ENCODE measurements at places on chromosomes 11 and 22.

DNA sequence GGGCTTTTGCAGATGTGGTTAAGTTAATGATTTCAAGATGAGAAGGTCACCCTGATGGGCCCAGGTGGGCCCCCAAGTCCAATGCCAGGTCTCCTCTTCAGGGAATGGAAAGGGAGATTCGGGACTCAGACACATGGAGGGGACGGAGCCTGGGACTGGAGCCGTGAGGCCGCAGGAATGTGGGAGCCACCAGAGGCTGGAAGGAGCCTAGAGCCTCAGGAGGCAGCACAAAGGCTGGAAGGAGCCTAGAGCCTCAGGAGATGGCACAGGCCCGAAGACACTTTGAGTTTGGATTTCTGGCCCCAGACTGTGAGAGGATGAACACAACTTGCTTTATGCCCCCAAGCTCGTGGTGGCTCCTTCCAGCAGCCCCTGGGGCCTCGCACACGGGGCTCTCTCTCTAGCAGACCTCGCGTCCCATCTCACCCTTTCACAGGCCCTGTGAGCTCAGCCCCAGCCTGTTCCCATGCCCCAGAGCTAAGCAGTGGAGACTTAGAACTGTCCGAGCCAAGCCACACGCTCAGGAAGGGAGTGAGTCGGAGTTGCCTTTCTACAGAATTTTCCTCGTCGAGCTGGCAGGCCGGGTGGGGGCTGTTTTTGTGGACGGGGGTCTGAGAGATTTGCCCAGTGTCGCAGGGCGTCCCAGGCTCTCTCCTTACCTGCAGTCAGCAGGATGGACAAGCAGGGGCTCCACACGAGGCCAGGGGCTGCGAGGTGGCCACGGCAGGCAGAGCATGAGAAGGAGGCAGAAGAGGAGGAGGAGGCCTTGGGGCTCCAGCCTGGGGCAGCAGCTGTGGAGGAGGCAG lies 937.6 kb downstream of the BRD1 start:
- no peak overlapping the region for H3K27ac ChIP-seq
- no peaks in the 10 kb centered on the region for H3K4me1 ChIP-seq
- H3K36me3 ChIP-seq = no peaks in the 10 kb centered on the region
- no peak for DNase-seq

GRCh38 chr11:66330931-66331330 lies 5.3 kb downstream of the RIN1 start:
- H3K27me3 ChIP-seq = peaks cover 55% of the 10 kb centered on the region
- no peak for DNase-seq
- no peaks in the 10 kb centered on the region for H3K4me1 ChIP-seq
- H3K4me3 ChIP-seq = no peak overlapping the region
- no peak overlapping the region for H3K27ac ChIP-seq

- H3K27ac ChIP-seq = no peak overlapping the region
- no peaks in the 10 kb centered on the region for H3K36me3 ChIP-seq
- no peak for DNase-seq
- H3K4me3 ChIP-seq = no peak overlapping the region
- H3K27me3 ChIP-seq = no peaks in the 10 kb centered on the region
These were observed 24.2 kb downstream of the NECTIN1 start for GRCh38 chr11:119704849-119705248.

DNA sequence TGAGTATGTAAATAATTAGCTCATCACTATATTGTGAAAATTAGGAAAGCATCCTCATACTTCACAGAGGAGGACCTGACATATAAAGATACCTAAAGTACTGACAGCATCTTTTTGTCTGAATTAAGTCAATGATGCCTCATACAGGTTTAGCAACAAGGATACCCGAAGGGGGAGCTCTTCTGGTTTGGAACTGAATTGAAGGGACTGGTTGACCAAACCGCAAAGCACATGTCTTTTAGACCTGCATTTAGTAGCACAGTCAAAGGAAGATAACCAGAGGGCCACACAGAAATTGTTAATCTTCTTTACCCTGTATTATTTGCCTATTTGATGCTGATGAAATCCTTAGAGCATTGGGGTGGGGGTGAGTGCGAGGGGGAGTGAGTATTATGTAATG lies 12.9 kb upstream of the WT1 start:
- no peak overlapping the region for H3K4me3 ChIP-seq
- no peaks in the 10 kb centered on the region for H3K4me1 ChIP-seq
- no peak overlapping the region for H3K27ac ChIP-seq
- H3K36me3 ChIP-seq = no peaks in the 10 kb centered on the region

DNA sequence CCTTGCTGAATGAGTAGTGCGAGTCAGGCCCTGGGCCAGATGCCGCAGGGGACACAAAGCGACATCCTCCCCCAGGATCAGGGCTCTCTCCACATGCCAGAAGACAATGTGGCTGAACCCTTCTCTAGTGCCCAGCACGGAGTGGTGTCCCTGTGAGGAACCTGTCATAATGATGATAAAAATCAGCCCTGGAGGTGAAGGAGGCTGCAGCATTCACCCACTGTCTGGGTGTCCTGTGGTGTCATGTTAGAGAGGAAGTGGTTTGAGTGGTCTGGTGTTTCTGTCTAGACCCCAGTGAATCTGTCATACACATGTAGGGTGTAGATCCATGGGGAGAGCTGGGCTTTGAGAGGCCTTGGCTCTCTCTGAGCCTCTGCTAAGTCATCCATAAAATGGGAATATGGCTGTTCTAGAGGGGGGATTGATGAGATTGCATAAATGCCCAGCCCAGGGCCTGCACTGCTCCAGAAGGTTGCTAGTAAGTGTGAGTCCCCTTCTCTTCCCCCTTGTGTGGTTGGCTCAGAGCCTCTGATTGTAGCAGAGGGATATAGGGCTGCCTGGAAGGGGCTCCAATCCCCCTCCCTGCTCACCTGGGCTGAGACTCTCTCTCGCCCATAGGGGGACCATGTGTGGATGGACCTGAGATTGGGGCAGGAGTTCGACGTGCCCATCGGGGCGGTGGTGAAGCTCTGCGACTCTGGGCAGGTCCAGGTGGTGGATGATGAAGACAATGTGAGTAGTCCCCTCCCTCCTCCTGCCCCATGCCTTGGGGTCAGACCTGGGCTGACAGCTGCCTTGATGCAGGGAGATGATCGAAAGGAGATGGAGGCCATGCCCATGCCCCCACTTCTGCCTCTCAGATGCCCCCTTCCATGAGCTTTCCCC lies 14.3 kb downstream of the MYO7A start:
- H3K36me3 ChIP-seq = no peaks in the 10 kb centered on the region
- H3K27me3 ChIP-seq = no peaks in the 10 kb centered on the region
- no peak for DNase-seq
- H3K4me1 ChIP-seq = no peaks in the 10 kb centered on the region

DNA sequence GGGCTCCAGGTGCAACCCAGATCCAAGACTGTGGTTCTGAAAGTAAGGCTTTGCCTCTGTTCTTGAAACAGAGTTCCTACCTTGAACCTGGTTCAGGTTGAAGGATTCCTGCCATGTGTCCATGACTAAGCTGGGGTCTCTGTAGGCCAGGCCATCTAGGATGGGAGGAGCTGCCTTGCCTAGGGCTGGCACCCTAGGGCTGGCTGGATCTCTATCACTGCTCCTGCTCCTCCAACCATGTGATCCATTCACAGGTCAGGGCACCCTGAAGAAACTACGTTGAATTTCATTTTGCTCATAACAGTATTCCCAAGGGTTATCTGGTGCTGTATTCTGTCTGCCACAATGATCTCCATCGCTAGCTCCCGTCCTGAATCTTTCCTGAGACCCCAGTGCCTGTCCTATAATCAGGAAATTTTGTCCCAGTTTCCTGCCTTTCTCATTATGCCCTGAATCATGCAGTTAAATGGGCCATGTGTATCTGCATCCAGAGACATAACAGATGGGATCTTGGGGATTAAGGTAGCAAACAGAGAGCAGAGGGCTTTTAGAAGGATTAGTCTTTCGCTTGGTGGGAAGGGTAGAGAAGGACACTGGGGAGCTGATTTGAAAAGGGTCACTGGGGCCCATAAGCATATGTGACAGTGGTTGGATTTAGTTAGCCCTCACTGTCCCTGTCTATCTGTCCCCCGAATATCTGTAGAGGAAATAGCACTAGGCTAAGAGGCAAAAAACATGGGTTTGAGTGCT lies 98.2 kb upstream of the MTMR2 start:
- H3K27ac ChIP-seq = no peak overlapping the region
- no peaks in the 10 kb centered on the region for H3K36me3 ChIP-seq
- H3K4me1 ChIP-seq = no peaks in the 10 kb centered on the region

DNA sequence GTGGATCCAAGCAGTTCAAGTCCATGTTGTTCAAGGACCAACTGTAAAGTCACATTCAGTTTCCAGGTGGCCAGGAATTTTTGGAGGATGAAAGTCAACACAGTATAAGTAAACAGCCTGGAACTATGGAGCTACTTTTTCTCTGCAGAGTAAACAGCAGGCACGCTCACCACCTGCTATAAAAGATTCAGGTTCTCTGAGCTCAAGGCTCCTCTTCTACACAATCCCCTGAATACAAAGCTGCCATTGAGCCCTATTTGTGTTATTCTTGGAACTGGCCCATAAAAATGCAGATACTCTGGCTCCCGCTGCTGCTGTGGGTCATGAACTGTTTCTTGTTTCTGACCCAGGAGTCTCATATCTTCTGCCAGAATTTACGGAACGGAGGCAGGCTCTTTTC lies 56.9 kb upstream of the PRR5 start:
- no peaks in the 10 kb centered on the region for H3K4me1 ChIP-seq
- no peaks in the 10 kb centered on the region for H3K36me3 ChIP-seq
- H3K27me3 ChIP-seq = peaks cover 99% of the 10 kb centered on the region
- H3K27ac ChIP-seq = no peak overlapping the region
- H3K4me3 ChIP-seq = no peak overlapping the region

GRCh38 chr11:2539371-2540222 lies 94.8 kb downstream of the KCNQ1 start:
- H3K27me3 ChIP-seq = no peaks in the 10 kb centered on the region
- H3K4me1 ChIP-seq = no peaks in the 10 kb centered on the region
- H3K4me3 ChIP-seq = no peak overlapping the region
- no peak overlapping the region for H3K27ac ChIP-seq
- no peak for DNase-seq

GRCh38 chr22:34055525-34056200 lies 135.4 kb upstream of the LARGE1 start:
- no peaks in the 10 kb centered on the region for H3K4me1 ChIP-seq
- DNase-seq = peak; percentile 56
- H3K27ac ChIP-seq = no peak overlapping the region

DNA sequence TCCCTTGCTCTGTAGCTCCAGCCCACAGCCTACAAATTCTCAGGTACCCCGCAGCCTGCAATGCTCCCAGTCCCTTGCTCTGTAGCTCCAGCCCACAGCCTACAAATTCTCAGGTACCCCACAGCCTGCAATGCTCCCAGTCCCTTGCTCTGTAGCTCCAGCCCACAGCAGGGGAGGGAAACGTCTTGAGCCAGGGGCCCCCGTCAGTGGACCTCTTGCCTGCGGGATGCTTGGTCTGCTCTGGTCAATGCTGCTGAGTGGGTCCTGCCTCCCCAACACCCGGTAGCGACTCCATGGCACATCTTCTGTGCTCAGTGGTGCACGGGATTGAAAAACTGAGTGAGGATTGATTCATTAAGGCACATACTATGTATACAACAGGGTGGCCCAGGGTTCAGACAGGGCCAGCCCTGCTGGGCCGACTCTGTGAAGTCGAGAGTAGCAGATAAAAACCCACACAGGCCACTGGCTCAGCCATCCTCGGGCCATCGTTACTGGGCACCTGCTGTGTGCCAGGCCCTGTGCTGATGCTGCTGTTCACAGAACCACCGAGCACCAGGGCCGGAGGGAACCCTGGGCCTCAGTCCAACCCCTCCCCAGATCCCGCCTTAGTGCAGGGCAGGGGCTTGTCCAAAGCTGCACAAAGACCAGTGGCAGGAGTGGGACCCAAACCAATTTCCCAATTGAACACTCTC lies 69.7 kb downstream of the MYO7A start:
- DNase-seq = no peak
- no peaks in the 10 kb centered on the region for H3K27me3 ChIP-seq
- no peak overlapping the region for H3K27ac ChIP-seq
- H3K4me3 ChIP-seq = no peak overlapping the region
- no peaks in the 10 kb centered on the region for H3K36me3 ChIP-seq

GRCh38 chr11:131447277-131447815 lies 76.9 kb downstream of the NTM start:
- no peaks in the 10 kb centered on the region for H3K27me3 ChIP-seq
- no peaks in the 10 kb centered on the region for H3K4me1 ChIP-seq
- H3K4me3 ChIP-seq = no peak overlapping the region
- DNase-seq = no peak
- H3K36me3 ChIP-seq = no peaks in the 10 kb centered on the region

DNA sequence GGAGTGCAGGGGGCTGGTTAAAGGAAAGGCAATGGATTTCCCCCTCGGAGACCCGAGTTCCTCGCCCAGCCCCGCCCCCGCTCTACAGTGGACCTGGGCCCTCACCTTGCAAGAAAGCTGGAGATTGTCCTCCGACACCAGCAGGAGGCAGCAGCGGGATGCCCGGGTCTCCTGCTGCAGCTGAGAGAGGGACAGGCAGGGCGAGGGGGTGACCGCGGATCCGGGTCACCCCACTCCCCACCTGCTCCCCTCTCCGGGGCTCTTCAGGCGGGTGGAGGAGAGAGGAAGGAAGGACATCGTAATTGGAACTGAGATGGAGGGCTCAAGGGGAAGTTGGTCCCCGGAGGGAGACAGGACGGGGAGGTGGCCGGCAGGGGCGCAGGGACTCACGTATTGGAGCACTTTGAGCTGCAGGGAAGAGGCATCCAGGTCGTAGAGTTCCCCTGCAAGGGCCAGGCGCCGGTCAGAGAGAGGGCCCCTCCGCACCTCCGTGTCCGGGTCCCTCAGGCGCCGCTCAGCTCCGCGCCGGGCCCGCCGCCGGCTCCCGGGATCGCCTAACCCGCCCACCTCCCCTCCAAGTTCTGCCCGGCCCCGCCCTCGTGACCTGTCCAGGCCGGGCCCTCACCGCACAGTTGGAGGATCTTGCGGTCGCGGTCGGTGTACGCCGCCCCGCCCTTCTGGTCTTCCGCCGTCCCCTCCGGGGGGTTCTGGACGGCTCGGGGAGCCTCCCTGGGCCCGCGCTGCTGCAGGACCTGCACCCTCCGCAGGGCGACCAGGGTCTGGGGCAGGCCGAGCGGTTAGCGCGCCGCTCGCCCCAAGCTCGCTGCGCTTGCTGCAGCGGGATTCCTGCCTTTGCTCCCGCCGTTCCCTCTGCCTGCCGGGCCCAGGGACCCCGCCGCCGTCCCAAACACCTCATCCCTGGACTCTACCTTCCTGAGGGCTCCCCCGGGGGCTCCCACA lies 84.1 kb downstream of the PDE2A start:
- H3K27me3 ChIP-seq = peaks cover 12% of the 10 kb centered on the region
- H3K27ac ChIP-seq = no peak overlapping the region
- DNase-seq = peak; percentile 31
- peak overlapping the region; percentile 33 for H3K4me3 ChIP-seq
- H3K4me1 ChIP-seq = peaks cover 22% of the 10 kb centered on the region

GRCh38 chr22:28244757-28245156 lies 325.7 kb upstream of the PITPNB start:
- H3K27me3 ChIP-seq = no peaks in the 10 kb centered on the region
- DNase-seq = no peak
- no peak overlapping the region for H3K27ac ChIP-seq
- no peaks in the 10 kb centered on the region for H3K4me1 ChIP-seq
- H3K4me3 ChIP-seq = no peak overlapping the region

GRCh38 chr22:38167988-38168407 lies 13.6 kb downstream of the PLA2G6 start:
- no peak overlapping the region for H3K27ac ChIP-seq
- no peaks in the 10 kb centered on the region for H3K4me1 ChIP-seq
- H3K27me3 ChIP-seq = no peaks in the 10 kb centered on the region
- H3K4me3 ChIP-seq = no peak overlapping the region
- DNase-seq = no peak

GRCh38 chr11:68214173-68215086 lies 1.3 kb upstream of the KMT5B start:
- no peak for DNase-seq
- no peaks in the 10 kb centered on the region for H3K36me3 ChIP-seq
- H3K4me3 ChIP-seq = peak overlapping the region; percentile 89

- H3K27me3 ChIP-seq = no peaks in the 10 kb centered on the region
- peak; percentile 65 for DNase-seq
- H3K4me3 ChIP-seq = no peak overlapping the region
- H3K4me1 ChIP-seq = no peaks in the 10 kb centered on the region
These were observed 38.5 kb upstream of the CYP2D6 start for GRCh38 chr22:42169055-42169469.
